ENCODE measurements at places on chromosomes 1 and 21. TPM values are rescaled to one million over a fixed set of nuclear protein-coding genes. Genes with fewer than 3 reads are reported as not detected.

STX12 gene
- 69.4 TPM for total RNA-seq

CAMK1G gene
- total RNA-seq: not detected

FAM151A gene
- not detected for total RNA-seq

TOR1AIP2 gene
- total RNA-seq: 133 TPM

CR1 gene
- not detected for total RNA-seq

DNAJC28 gene
- total RNA-seq: 1.5 TPM

TACSTD2 gene
- 2.4 TPM for total RNA-seq

ATP6V1G3 gene
- not detected for total RNA-seq

KCNJ15 gene
- total RNA-seq: 1.9 TPM

CSMD2 gene
- total RNA-seq: 6.3 TPM

SLC9C2 gene
- not detected for total RNA-seq

MROH9 gene
- 0.36 TPM for total RNA-seq

ABCD3 gene
- total RNA-seq: 31.2 TPM

NFIA gene
- 2.4 TPM for total RNA-seq

TMEM82 gene
- total RNA-seq: not detected

HJV gene
- total RNA-seq: not detected

AMY1C gene
- total RNA-seq: not detected

MLLT11 gene
- 2.3 TPM for total RNA-seq

PPOX gene
- 8.6 TPM for total RNA-seq

TBX19 gene
- total RNA-seq: 3.5 TPM

SEC16B gene
- 4.0 TPM for total RNA-seq

MFSD2A gene
- total RNA-seq: 10.5 TPM

URB2 gene
- total RNA-seq: 11.2 TPM

CHML gene
- 16.8 TPM for total RNA-seq

FAM72C gene
- 0.24 TPM for total RNA-seq

RGS13 gene
- not detected for total RNA-seq

PTPN14 gene
- total RNA-seq: 115 TPM

SLC6A17 gene
- total RNA-seq: 0.97 TPM

STYXL2 gene
- total RNA-seq: 0.36 TPM

KIAA0040 gene
- total RNA-seq: 0.49 TPM

ICOSLG gene
- under 0.01 TPM for total RNA-seq

Measured in hair follicle dermal papilla cell (primary cell).